GM23248 (cell line): ENCODE measurements at places on chromosomes 13 and 19. TPM values are rescaled to one million over a fixed set of nuclear protein-coding genes. Genes with fewer than 3 reads are reported as not detected.

- H3K27me3 ChIP-seq: no peaks in the 10 kb centered on the region
- peak overlapping the region; percentile 54 for H3K4me3 ChIP-seq
- peaks cover 27% of the 10 kb centered on the region for H3K4me1 ChIP-seq
- no peaks in the 10 kb centered on the region for H3K36me3 ChIP-seq
- peak overlapping the region; percentile 91 for H3K27ac ChIP-seq
- peak; percentile 85 for DNase-seq
These were observed 103.3 kb downstream of the ZAR1L start for GRCh38 chr13:32211813-32212212.

GRCh38 chr13:80654638-80655249, 313.8 kb upstream of the SPRY2 start:
- DNase-seq: no peak
- no peaks in the 10 kb centered on the region for H3K4me1 ChIP-seq
- no peaks in the 10 kb centered on the region for H3K36me3 ChIP-seq
- no peak overlapping the region for H3K4me3 ChIP-seq

DNA sequence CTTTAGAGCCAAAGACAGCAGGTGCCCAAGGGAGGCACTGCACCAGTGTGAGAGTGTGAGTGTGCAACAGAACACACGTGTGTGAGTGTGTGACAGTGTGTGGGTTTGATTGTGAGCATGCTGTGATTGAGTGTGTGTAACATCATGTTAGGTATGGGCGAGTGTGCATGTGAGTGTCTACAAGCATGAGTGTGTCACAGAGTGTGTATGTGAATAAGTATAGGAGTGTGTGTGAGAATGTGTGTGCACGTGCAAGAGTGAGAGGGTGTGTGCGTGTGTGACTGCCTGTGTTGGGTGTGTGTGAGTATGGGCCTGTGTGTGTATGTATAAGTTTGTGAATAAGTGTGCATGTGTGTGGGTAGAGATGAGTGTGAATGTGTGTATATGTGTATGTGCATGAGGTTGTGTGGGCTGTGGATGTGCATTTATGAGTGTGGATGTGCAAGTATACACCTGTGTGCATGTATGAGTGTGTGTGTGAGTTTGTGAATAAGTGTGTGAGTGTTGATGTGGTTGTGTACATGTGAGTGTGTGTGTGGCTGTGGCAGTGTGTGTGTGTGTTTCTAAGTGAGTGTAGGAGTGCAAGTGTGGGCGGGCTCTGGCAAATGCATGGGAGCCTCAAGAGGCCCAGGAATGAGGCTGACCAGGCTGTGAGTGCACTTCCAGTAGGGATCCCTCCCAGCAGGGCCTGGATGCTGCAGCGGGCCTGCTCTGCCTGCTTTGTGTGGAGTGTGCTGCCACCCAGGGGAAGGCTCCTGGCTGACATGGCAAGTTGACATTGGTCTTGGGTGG, 198.4 kb downstream of the COL4A1 start:
- no peaks in the 10 kb centered on the region for H3K27me3 ChIP-seq
- peaks cover 31% of the 10 kb centered on the region for H3K4me1 ChIP-seq
- H3K36me3 ChIP-seq: no peaks in the 10 kb centered on the region
- no peak overlapping the region for H3K4me3 ChIP-seq
- peak; percentile 94 for DNase-seq

DNA sequence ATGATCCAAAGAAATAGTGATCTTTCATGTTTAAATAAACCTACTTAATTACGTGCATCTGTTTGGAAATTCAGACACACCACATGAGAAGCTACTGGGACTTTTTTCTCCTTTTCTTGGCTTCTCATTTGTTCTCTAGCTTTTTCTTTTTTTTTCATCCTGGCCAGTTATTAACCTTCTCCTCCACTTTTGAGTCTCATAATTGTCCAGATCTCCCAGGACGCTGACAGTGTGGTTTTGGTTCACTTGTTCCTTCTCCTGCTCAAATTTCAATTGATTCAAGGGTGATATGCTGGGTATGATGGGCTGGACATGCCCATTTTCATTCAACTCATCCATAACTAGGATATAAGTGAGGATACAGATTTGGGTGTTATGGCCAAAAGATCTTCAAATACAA, 152.3 kb downstream of the TM9SF2 start:
- peaks cover 7% of the 10 kb centered on the region for H3K4me1 ChIP-seq
- no peak overlapping the region for H3K27ac ChIP-seq
- H3K36me3 ChIP-seq: no peaks in the 10 kb centered on the region
- no peak for DNase-seq
- no peak overlapping the region for H3K4me3 ChIP-seq

Gene ZNF582
- 4.2 TPM in 2 replicates for total RNA-seq

Gene LMTK3
- total RNA-seq: 0.22 TPM in 1 of 2 replicates, not detected in the other
